ENCODE measurements at places on chromosomes 3 and 15.

GRCh38 chr3:77084511-77084910 is 44.6 kb downstream of the ROBO2 start:
- DNase-seq: no peak

DNA sequence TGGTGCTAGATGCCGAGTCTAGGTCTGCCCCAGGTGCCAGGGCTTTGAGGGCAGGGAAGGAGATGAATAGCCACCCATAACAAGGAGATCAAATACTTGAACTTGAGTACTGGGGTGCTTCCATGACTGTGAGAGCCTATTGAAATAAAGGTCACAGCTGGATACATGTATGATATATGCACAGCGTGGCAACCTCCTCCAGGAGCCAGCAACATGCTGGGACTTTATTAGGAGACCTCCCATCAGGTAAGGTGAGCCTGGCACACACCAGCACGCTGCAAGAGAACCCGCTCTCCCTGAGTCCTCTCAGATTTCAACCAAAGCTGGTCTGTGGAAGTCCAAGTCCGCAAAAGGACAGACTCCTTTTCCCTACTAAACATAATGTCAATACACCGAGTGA is 10.5 kb upstream of the HES1 start:
- no peak for DNase-seq

DNA sequence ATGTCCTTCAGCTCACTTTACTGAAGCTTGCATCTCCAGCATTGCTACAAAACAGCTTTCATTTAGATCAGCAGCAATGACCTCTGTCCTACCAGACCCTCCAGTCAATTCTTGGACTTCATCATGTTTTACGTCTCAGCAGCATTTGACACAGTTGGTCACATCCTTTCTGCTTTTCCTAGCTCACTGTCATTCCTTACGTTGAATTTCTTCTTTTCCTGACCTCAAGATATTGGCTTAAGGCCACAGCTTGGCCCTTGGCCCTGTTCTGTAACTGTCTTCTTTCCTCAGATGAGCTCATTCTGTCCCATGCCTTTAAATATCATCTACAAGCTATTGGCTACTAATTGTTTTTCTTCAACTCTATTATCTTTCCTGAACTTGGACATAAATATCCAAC is 576.2 kb upstream of the KCNMB2 start:
- no peak for DNase-seq

DNA sequence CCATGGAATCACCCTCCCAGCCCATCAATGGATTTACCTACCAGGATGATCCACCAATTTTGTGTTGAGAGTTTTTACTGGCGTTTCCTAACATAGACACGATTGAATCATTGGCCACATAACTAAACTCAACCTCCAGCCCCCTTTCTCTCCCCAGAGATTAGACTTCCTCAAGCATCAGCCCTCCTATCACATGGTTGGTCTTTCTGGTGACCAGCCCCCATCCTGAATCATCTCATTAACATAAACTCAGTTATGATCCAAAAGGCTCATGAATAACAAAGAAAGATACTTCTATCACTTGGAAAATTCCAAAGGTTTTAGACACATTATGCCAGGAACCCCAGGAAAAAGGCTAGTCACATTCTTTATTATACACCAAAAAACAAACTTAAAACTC is 21.2 kb downstream of the PRKAR2A start:
- DNase-seq: peak; percentile 85

GRCh38 chr15:66820481-66821176 is 118.6 kb downstream of the SMAD6 start:
- no peak for DNase-seq

- peak; percentile 58 for DNase-seq
Observed at GRCh38 chr15:48352474-48353072, 21.3 kb downstream of the DUT start.

DNA sequence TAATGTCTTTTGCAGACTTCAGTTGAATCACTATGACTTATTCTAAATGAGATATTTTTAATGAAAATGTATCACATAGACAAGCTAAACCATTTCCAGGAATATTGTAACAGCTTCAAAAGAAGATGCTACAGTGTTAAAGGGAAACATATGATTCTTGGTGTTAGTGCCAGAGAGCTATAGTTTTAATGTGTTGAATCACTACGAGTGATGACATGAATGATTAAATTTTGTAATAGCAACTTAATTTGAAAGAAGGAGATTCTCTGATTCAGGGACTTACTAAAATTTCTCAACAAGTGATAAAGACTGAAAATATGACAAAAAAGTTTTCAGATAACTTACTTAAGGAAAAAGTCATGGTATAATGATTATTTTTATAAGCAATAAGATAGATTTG is 267.3 kb upstream of the SLITRK3 start:
- DNase-seq: no peak

DNA sequence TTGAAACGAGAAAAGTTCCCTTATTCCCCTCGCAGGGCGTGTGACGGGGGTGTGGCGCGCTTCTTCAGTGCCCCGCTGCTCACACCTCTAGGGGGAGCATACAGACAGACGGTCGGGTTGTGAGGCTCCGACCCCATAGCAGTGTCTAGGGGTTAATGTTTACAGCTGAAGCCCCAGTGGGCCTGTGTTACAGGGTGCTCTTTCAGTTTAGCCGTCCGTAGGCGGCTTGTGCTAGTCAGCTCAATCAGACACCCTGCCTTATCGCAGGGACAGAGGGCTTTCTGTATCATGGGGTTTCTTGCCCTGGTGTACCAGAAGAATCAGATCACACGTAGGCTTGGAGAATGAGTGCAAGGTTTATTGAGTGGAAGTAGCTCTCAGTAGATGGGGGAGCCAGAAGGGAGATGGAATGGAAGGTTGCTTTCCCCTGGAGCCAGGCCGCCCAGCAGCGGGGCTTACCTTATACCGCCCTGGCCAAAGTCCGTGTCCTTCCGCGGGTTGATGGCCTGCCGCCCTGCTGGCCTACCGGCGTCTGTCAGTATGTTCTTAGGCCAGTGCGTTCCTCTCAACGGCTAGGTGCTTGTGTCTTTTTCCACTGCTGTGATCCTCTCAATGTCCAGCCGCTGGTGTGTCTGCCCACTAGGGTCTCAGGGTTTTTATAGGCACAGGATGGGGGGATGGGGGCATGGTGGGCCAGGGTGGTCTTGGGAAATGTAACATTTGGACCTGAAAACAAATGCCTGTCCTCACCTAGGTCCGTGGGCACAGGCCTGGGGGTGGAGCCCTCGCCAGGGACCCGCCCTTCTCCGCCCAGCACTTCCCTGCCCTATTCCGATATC is 32.2 kb upstream of the ACP3 start:
- DNase-seq: no peak

GRCh38 chr15:67188551-67189218 is 65.8 kb downstream of the AAGAB start:
- peak; percentile 93 for DNase-seq

- no peak for DNase-seq
Observed at GRCh38 chr3:87191175-87191574, 35.9 kb upstream of the CHMP2B start.

GRCh38 chr15:77542491-77543001 is 90.2 kb downstream of the LINGO1 start:
- no peak for DNase-seq

DNA sequence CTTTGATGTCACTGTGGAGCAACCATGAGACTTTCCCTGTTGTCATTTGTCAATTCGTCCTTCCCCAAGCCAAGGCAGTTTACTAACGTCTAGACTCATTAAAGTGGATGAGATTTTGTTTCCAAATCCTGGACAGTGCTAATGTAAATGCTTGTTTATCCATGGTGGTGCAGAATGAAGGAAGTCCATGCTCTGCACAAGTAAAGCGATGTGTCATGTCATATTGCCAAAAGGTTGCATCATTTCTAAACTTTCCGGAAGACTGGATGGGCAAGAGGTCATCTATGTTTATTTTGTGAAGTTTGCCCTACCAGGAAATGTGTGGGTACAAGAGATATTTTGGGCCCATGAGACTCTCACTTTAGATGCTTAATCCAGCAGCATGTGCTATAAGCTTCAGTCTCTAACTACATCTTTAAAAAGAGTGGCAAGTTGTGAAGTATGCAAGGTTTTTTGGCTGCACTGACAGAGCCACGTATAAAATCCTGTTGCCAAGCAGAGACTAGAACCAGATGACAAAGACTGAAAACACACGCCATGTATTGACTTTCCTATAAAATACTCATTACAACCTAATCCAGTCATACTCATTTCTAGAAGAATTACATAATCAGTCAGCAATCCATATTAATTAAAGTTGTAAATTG is 72.1 kb upstream of the FNDC3B start:
- DNase-seq: peak; percentile 90

- no peak for DNase-seq
Observed at GRCh38 chr3:31442755-31443154, 90.0 kb upstream of the STT3B start.

- no peak for DNase-seq
Observed at GRCh38 chr15:95620934-95621579, 709.4 kb upstream of the NR2F2 start.

DNA sequence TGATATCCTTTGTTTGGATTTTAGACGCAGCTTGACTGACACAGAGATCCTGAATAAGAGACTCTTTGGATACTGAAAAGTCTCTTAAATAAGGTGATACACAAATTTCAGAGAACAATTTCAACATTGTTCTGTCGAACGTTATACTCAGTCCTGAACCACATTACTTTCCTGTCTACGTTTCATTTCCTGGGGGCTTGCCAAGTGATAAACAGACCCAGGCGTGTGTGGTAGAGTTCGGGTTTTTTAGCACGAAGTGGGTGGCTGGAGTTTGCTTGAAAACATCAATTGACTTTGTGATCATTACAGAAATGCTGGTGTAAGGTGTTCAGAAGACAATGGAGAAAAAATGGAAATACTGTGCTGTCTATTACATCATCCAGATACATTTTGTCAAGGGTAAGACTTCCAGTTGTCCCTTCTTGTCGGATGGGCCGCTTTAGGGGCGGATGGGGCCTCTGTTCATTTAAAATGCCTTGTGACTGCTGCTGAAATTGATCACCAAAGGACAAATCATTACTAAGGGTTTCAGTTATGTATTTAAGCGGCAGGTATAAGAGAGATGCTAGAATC is at the start of gene CD96:
CD96 (plus strand) TSS at position 287 of the 573 bp plus-strand sequence; CDS start at position 339, 52 bp downstream.
- peak; percentile 8 for DNase-seq

GRCh38 chr3:46665763-46666452 is 27.6 kb downstream of the ALS2CL start:
- no peak for DNase-seq

DNA sequence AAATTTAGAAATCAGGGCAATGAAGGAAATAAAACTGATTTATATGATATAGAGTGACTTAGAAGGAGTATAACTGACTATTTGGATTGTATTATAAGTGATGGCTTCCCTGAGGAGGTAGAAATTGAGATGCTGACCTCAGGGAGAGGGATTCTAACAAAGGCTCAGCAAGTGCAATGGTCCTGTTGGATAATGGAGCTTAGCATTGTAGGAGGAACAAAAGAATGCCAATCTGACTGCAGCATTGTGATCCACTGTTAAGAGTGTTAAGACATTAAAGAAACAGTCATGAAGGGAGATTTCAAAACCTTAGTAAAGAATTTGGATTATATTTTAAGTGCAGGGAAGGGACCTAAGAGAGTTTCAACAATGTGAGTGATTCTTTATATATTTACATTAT is 158.4 kb upstream of the NAALADL2 start:
- DNase-seq: no peak

- no peak for DNase-seq
Observed at GRCh38 chr3:65873028-65873427, 165.7 kb downstream of the MAGI1 start.

DNA sequence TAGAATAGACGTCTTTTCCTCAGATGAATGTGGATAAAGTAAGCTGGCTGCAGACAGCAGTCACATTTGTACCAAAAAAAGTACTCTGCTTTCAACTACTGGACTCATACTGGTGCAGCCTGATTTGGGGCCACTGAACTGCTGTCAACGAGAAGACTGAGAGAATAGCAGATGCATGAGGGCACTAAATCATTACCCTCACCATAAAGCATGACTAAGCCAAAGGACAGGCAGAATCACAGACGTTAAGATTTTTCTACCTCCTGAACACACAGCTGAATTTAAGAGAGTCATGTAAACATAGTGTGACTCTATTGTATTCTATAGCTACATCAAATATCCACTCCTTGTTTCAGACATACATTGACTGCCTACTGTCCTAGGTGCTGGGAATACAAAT is 67.8 kb upstream of the CDAN1 start:
- DNase-seq: no peak

- peak; percentile 68 for DNase-seq
Observed at GRCh38 chr15:93929375-93930094, 301.8 kb upstream of the MCTP2 start.

DNA sequence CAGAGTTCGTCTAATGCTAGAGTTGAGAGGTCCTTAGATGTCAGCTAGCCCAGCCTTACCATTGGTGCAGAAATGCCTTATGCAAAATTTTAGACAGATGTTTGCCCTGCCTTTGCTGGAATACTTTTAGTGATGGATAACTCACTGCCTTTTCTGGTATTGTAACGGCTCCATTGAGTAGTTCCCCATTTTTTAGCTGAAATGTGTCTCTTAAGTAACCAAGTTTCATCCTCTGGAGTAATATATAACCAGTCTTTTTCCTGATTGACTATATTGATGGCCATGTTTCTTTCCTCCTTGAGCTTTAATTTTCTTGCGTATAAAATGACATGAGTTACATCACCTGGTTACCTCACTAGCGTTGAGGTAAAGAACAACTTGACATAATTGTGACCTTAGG is 45.0 kb downstream of the SNRK start:
- DNase-seq: no peak

DNA sequence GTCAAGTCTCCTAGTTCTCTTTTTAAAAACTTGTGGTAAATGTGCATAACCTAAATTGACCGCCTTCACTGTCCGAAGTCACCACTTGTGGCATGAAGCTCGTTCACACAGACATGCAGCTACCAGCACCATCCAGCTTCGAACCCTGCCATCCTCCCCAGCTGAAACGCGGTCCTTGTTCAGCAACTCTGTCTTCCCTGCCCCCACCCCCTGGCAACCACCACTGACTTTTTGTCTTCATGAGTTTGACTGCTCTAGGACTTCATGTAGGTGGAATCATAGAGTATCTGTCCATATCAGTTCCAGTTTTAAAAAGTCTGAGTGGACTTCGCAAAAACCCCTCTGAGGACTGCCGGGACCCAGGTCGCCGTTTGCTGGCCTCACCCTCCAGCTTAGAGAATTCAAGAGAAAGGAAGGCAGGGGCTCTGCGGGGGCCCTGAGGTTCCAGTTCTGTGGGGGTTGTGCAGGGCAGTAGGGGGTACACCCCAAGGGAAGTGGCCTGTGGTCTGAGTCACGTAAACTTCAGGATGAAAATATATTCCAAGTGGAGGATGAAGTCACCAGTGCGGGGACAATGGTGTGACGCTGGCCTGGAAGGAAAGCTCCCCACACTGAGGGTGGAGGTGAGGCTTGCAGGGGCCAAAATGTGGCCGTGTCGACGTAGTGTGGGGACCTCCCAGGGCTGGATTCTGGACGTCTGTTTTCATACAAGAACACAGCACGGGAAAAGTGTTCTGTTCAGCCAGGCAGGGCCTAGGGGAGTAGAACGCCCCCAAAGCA is 67.6 kb downstream of the ABTB1 start:
- DNase-seq: no peak

DNA sequence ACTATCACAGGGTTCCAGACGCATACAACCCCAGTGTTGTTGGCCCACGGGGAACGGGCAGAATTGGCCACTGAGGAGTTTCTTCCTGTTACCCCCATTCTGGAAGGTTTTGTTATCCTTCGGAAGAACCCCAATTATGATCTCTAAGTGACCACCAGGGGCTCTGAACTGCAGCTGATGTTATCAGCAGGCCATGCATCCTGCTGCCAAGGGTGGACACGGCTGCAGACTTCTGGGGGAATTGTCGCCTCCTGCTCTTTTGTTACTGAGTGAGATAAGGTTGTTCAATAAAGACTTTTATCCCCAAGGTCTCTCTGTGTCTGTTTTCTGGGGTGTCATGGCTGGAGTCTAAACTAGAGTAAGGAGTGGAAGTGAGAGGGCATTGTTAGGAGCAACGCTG is 5.7 kb upstream of the EIF4G1 start:
- DNase-seq: no peak

Data from fibroblast of the conjunctiva (primary cell).